Endodermal cell (in vitro differentiated cells): ENCODE measurements at places on chromosomes 3 and 15.

GRCh38 chr15:31598620-31599019, 272.0 kb downstream of the KLF13 start:
- peak; percentile 92 for DNase-seq

DNA sequence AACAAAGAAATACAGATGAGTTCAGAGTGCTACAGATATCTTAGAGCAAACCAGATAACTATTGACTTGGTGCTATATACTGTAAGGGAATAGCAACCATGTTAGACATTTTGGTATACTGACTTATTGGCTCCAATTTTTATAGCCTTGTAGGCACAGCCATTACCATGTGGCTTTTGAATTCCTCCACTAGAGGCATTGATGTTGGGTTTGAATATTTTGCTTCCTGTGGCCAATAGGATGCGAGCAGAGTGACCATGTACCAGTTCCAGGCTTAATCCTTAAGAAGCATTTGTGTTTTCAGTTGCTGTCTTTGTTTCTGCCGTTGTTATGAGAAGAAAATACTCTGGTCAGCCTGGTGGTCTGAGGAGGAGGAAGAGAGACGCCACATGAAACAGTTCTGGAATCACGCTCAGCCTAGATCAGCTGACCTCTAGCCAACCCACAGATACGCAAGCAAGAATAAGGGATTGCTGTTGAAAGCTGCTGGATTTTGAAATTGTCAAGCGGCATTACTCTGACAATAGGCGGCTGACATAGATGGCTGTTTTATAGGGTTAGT, 109.4 kb upstream of the TNIK start:
- no peak for DNase-seq

- no peak for DNase-seq
Measured at GRCh38 chr3:126155280-126155640, 25.1 kb downstream of the ALDH1L1 start.

DNA sequence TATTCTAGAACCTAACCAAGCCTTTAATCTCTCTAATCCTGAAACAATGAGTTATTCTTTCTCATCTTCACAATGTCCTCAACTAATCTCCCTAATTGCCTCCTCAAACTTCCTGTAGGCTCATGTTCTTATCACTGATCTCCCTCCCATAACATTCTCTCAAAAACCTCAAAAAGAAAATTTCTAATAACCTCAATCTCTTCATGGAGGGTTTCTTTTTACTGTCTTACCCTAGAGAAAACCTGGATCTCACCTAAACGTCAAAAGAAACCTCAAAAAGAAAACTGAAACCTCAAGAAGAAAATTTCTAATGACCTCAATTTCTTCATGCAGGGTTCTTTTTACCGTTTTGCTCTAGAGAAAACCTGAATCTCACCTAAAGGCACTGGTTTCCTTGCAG, 150.2 kb downstream of the GSK3B start:
- DNase-seq: no peak

DNA sequence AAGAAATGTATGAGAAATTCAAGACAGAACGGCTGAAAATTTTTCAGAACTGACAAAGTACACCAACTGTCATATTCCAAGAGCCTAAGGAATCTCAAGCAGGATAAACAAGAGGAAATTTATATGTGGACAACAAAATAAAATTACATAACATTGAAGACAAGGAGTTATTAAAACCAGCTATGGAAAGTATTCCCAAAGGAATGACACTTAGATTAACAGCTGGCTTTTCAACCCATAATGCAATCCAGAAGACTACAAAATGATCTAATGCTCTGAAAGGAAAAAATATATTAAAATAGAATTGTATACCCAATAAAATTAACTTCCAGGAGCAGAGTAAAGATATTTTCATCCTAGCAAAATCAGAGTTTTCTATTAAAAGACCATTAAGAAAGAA, 132.2 kb upstream of the BNIP2 start:
- no peak for DNase-seq

- DNase-seq: no peak
Measured at GRCh38 chr15:68775671-68776476, 44.8 kb downstream of the ANP32A start.

DNA sequence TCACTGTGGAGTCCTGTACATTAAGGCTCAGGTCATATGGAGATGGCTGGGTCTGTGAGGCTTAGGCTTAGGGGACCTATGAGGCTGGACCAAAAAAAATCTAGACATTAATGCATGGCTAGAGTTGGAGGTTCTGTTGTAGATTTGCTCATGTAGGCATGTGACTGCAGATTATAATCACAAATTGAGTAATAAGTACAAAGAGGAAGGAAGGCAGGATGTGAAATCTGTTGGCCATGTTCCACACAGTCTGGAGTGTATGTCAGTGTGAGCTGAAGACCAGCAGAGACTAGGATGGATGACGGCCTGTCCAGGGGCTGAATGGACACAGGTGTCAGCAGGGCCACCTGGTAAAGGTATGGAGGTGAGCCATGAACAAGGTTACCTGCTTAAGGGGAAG, at the start of gene ST3GAL6:
ST3GAL6 (plus strand) TSS at position 265 of the 400 bp plus-strand sequence. CDS start 5,101 bp downstream, outside the sequence.
- no peak for DNase-seq

DNA sequence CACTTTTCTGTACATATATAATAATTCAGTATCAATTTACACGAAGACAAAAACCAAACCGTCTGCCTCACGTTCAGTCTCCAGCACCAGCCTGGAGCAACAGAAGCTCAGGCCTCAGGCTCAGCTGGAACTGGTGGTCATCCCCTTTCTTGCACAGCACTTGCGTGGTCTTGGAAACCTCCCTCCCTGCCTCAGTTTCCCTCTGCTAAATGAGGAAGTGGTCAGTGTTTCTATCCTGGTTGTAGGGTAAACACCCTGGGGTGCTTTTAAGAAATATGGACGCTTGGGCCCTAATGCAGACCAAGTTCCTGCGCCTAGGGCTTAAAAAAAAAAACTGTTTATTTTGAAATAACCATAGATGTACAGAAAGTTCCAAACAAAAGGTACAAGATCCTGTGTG, 21.6 kb downstream of the IQSEC1 start:
- DNase-seq: no peak

DNA sequence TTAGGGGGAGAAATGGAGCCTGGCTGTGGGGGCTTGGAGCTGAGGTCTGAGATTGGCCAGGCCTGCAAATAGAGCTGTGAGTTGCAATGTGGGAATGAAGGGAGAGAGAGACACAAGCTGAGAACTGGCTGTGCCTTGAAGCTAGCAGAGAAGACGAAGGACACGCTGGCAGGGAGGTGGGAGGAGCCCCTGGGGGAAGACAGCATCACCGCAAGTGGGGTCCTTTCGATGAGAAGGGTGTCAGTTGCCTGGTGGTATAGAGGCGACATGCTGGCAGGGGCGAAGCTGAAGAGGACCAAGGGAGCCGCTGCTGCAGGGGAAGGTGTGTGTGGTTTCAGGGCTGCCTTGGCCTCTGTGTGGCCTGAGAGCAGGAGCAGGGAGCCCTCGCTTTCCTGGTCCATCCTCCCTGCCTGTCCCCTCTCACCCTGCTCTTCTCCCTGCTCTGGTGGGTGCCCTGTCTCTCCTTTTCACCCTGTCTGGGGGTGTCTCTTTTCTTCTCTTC, 5.5 kb downstream of the RHCG start:
- DNase-seq: peak; percentile 48

DNA sequence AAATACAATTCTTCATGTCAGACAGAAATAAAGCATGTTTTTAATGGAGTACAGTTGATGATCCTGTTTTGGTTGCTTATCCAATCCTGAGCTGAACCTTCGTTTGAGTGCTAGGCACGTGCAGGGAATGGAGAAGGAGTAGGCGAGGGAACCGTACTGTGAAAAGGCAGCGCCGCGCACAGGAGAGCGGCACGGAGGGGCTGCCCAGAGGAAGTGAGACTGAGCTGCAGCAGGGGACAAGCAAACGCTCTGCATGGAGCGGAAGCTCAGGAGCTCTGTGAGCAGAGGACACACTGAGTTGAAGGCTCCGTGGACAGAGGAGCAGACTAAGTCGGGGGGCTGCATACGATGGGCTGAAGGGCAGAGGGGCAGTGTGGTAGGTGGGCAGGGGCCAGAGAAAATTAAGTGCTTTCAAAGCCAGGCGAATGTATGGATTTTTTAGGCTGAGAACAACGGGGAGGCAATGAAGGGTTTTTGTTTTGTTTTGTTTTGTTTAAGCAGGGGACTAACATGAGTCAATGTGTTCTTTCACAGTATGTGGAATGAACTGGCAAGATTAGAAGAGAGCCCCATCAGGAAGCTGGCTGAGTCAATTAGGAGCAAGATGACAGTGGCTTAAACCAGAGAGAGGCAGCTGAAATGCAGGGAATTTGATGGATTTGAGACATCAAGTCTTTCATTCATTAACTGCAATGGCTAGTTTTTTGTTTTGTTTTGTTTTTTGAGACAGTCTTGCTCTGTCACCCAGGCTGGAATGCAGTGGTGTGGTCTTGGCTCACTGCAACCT, 23.8 kb upstream of the TM2D3 start:
- peak; percentile 60 for DNase-seq

DNA sequence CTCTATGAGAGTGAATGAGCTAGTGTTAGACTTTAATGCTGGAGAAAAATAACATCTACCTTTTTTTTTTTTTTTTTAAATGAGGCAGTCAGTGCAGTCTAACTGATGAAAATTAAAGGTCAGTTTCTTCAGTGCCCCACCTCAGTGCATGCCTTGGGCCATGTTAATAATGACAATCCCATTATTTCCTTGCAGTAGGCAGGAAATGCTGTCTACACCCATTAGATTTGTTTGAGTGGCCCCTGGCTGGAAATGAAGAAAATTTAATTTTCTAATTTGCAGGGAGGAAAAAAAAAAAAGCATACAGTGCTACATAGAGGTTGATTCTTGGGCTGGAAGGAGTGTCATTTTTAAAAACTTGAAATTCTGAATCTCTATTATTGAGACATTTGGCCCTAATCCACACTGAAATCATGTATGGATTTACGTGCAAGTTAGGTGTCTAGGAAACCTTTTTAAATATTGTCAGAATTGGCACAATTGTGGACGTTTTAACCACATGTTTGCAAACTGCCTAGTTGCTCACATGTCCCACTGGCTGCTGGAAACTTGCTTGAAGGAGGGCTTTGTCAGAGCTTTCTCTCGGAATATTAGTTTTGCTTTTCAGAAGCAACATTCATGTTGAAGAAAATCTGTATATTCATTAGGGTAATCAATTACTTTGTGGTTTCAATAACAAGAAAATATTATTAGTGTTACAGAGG, 18.4 kb downstream of the FNDC3B start:
- DNase-seq: no peak

GRCh38 chr3:79986338-79986737, 218.5 kb upstream of the ROBO1 start:
- no peak for DNase-seq

GRCh38 chr3:147269907-147270306, 136.4 kb downstream of the ZIC4 start:
- DNase-seq: peak; percentile 57

GRCh38 chr3:169305460-169305859, 358.1 kb downstream of the MECOM start:
- DNase-seq: no peak

DNA sequence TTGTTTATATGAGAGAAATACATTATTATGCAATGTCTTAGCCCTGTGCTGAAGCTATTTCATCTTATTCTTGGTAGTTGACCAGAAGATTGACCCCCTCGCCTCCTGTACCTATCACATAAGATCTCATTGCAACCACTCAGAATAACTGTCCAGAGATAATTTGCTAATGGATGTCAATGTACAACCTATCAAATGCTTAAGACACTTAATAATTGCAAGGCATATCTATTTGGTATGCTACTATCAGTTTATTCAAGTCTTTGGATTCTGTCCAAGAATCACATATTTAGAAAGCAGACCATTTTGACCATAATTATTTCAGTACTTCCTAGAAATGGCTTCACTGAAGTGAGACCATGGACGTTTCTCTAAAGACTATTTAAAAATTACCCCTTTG, 241.6 kb downstream of the GAP43 start:
- no peak for DNase-seq

DNA sequence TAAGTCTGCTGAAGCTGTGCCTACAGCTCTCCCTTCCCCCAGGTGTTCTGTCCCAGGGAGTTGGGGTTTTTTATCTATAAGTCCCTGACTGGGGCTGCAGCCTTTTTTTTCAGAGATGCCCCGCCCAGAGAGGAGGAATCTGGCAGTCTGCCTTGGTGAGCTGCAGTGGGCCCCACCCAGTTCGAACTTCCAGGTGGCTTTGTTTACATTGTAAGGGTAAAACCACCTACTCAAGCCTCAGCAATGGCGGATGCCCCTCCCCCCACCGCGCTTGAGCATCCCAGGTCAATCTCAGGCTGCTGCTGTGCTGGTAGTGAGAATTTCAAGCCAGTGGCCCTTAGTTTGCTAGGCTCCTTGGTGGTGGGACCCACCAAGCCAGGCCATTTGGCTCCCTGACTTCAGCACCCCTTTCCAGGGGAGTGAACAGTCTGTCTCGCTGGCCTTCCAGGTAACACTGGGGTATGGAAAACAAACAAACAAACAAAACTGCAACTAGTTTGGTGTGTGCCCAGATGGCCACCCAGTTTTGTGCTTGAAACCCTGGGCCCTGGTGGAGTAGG, 189.4 kb downstream of the MFSD1 start:
- DNase-seq: peak; percentile 89

DNA sequence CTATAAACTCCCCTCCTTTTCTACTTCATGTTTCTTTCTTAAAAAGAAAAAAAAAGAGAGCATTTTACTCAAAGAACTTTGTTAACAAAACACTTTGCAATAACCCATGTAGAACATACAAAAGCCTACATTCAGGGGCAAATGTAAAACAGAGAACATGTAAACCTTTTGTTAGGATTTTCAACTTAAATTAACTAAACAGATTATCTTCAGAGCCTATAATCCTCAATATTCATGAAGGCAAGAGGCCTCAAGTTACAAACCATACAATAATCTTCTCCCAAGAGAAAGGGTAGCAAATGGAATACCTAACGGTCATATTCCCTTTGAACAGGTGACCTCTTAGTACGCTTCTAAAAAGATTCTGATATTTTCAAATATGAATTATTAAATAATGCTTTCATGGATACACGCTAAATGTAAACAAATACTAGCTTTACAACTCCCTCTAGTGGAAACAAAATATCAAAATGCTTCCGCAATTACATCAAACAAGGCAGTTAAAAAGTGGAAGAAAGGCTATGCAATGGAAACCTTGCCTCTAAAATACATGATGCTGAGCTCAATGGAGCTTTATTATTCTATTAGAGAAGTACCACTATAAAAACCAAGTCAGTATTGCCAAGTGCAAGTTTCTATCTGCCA, 9.9 kb downstream of the CEP152 start:
- no peak for DNase-seq

GRCh38 chr3:17802950-17803349, 60.5 kb upstream of the TBC1D5 start:
- no peak for DNase-seq

DNA sequence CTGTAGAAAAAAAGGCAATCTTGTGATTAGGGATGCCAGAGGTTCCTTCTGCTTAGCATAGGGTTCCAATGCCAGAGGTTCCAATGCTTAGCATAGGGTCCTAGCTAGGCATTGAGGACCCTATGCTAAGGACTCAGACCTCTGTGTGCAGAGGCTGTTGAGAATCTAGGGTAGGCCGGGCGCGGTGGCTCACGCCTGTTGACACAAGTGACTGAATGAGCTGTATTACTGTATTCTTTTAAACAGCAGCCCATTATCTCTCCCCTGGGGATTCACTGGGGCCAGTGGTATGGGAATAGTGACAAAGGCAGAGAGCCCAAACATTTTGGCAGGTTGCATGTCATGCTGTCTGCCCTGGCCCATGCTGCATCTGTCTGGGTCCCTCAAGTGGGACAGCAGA, 16.2 kb downstream of the PAK6 start:
- no peak for DNase-seq
